ENCODE measurements at places on chromosomes 12 and 14.

- DNase-seq: no peak
These were observed 13.0 kb downstream of the ASPG start for GRCh38 chr14:104098272-104099095.

- peak; percentile 23 for DNase-seq
These were observed 502 bp downstream of the KIF26A start for GRCh38 chr14:104138718-104139459.

- DNase-seq: no peak
These were observed 762 bp downstream of the RABGGTA start for GRCh38 chr14:24270537-24271133.

GRCh38 chr12:94638521-94638920 is 11.8 kb downstream of the TMCC3 start:
- DNase-seq: no peak

GRCh38 chr12:11347810-11348209 is 37.6 kb upstream of the PRB4 start:
- no peak for DNase-seq

GRCh38 chr14:65168840-65169239 is 66.5 kb upstream of the MAX start:
- no peak for DNase-seq

DNA sequence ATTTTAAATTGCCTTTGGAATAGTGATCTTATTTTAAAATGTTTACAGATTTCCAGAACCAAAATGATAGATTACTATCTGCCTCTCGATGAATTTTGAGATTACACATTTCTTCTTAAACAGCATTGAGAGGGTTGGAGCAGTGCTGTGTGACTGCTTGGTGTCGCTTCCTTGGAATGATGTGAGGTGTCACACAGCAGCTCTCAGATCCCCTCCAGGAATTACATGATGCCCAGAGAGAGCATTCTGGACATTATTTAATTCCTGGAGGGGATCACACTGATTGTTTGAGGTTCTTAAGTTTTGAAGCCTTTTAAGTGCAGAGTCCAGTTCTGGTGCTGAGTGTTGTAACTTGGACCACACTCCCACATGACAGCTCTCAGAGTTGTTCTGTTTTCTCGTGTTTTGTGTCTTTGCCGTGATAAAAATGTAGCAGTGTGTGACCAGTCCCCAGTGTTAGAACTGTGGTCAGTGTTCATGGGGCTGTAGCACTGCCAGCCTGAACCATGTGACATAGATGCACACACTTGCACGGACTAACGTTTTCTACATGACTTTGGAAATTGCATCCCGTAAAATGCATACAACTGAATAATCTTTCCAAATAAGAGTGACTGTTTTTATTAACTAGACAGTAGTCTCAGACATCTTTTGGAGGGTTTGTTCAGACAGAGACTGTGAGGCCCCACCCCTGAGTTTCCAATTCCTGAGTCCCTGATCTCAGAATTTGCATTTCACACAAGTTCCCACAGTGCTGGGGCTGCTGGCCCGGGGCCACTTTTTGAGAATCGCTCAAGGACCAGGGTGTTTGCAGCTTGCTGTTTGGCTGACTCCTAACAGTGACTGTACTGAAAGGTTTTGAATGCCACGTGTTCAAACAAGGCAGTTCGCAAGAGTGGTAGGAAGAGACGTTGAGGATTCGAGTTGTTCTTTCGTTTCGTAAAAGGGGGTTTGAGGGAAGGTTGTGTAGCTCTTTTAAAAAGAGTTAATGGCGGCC is 26.0 kb downstream of the XRCC3 start:
- no peak for DNase-seq

DNA sequence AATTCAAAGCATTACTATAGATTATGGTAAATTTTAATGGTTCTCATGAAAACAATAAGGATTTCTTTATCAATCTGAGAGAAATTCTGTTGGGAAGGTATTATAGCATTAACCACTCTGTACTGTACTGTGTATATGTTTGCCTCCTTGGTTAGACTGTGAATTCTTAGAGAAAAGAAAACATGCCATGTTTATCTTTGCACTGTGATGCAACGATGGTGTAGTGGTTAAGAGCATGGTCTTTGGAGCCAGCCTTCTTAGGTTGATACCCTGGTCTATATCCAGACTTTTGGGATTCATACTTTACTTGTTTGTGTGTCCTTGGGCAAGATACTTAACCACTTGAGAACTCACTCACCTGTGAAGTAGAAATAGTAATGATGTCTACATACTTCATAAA is 32.2 kb upstream of the NUBPL start:
- no peak for DNase-seq

- DNase-seq: no peak
These were observed 22.8 kb upstream of the LALBA start for GRCh38 chr12:48592591-48593086.

GRCh38 chr14:76941946-76942805 is 86.3 kb downstream of the IRF2BPL start:
- no peak for DNase-seq

GRCh38 chr12:123532019-123532418 is 1.5 kb downstream of the RILPL1 start:
- DNase-seq: no peak

DNA sequence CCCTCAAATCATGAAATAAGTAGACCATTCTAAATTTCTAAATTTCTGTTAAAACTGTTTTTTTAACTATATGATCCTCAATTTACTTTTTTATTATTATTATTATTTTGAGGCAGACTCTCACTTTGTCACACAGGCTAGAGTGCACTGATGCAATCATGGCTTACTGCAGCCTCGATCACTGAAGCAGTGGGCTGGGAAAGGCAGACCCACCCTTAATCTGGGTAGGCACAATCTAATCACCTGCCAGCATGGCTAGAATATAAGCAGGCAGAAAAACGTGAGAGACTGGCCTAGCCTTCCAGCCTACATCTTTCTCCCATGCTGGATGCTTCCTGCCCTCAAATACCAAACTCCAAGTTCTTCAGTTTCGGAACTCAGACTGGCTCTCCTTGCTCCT is 2.3 kb downstream of the ERO1A start:
- DNase-seq: peak; percentile 27

GRCh38 chr12:2035431-2036055 is 17.2 kb upstream of the CACNA1C start:
- peak; percentile 24 for DNase-seq

- peak; percentile 79 for DNase-seq
These were observed 36.1 kb upstream of the ANKRD9 start for GRCh38 chr14:102545461-102546265.

GRCh38 chr14:69262516-69262915 is 2.6 kb downstream of the GALNT16 start:
- no peak for DNase-seq

- no peak for DNase-seq
These were observed 112.6 kb downstream of the ERC1 start for GRCh38 chr12:1103632-1104031.

DNA sequence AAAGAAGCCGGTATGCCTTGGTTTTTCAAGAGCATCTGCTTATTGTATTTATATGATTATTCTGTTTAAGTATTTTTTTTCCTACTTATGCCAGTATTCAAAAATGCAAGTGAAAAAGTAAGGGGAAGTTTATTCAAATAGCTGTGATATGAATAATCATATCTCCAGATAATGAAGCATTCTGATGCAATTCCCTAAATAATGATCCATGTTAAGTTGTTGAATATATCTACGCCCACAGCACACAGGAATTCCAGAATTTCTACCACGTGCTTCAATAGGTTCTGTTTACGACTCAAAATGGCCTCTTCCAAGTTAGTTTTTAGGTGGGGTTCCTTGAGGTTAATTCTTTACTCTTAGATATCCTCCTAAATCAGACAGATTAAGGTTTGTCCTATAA is 208.3 kb downstream of the NAV3 start:
- DNase-seq: no peak

DNA sequence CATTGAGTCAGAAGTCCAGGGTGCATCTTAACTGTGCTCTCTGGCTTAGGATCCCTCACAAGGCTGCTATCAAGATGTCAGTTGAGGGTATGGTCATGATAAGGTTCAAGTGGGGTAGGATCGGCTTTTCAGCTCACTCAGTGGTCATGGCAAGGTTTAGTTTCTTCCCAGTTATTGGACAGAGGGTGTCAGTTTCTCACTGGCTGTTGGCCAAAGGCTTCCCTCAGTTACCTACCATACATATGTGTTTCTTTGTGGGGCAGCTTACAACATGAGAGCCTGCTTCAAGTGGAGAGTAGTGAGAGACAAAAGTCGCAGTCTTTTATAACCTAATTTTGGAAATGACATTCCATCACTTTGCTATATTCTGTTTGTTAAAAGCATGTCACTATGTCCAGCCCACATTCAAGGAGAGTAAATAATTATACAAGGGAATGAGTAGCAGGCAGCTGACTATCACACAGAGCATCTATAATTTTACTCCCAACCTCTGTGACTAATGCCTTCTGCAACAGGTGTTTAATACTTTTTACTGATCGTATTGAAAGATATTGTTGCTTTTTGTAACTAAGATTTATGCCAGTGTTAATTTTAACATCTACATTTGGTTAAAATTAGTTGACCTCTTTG is 572.8 kb upstream of the FBXO33 start:
- DNase-seq: no peak

DNA sequence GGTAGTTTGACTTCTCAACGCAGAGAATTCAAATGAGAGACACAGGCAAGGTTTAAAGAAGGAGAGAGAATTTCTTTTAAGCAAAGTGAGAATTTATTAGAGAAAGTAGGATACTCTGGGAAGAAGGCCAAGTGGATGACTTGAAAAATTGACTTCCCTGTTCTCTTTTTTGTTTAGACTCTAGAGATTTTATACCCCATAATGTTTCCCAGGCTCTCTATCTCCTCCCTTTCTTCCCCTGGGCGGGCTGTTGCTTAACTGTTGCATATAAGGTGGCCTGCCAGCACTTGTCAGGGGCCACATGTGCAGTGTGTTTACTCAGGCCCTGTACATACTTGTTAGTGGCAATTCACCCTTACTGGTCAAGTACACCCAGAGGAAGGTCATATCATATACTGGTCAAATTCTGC is 403.7 kb downstream of the SLC6A15 start:
- DNase-seq: no peak

- peak; percentile 50 for DNase-seq
These were observed 2.0 kb upstream of the AP1G2 start for GRCh38 chr14:23569443-23570151.

- no peak for DNase-seq
These were observed 139.4 kb upstream of the FRMD6 start for GRCh38 chr14:51512316-51512715.

- DNase-seq: no peak
These were observed 5.7 kb downstream of the TTC6 start for GRCh38 chr14:37600880-37601741.

DNA sequence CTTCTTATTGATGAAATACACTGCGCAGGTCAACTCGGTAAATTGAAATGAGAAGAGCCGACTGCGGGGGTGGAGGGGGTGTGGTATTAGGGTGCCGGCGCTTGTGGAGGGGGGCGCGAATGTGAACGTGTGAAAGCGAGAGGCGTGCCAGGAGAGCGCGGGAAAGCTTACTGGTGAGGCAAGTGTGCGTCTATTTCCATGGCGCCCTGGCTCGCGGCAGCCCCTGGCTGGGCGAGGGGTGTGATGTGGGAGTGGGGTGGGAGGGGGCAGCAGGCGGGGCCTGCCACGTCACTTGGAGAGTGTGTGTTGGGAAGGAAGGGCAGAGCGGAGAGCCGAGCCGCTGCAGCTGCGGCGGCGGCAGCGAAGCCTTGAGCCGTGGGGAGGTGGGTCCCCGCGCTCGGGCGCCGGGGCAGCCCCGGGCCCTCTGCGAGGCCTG is 88.8 kb downstream of the GALNT8 start:
- peak; percentile 58 for DNase-seq

DNA sequence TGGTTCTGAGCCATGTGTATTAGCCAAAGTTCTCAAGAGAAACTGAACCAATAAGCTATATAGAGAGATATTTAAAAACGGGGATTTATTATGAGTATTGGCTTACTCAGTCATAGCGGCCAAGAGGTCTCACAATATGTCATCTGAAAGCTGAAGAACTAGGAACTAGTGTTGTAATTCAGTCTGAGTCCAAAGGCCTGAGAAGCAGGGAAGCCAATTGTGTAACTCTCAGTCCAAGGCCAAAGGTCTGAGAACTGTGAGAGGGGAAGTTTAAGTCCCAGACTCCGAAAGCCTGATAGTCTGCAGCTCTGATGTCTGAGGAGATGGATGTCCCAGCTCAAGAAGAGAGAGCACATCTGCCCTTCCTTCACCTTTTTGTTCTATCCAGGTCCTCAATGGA is 344.8 kb upstream of the USP15 start:
- no peak for DNase-seq

DNA sequence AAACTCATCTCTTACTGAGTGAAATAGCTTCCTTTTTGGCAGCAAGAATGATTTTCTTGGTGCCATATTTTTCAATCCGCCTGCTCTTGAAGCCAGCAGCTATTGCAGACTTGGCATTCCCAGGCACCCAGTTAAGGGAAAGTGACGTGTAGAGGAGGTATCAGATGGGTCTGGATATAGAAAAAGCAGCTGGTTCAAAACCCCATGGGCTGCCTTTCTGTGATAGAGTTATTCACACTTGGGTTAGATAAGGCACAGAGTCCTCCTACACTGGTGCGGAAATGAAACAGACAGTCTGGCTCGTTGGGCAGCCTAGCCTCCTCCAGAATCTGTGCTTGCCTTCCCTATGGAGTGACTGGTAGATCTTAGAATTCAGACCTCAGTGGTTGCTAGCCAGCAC is 62.2 kb downstream of the PTPN11 start:
- no peak for DNase-seq

DNA sequence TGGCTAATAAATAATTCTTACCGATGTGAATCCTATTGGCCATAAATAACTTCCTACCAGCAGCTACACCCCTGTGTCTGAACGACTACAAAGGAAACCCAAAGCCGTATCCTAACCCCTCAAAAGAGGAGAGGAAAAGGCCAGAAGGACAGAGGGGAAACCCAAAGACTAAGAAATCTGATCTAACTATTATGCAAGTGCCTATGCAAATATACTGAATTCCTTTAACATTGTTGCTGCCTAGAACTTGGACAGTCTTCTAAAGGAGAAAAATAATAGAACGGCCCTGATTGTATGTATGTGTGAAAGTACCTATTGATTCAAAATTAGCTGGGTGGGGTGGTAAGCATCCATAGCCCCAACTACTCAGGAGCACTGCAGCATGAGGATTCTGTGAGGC is 997 bp downstream of the PLEKHG7 start:
- DNase-seq: no peak

DNA sequence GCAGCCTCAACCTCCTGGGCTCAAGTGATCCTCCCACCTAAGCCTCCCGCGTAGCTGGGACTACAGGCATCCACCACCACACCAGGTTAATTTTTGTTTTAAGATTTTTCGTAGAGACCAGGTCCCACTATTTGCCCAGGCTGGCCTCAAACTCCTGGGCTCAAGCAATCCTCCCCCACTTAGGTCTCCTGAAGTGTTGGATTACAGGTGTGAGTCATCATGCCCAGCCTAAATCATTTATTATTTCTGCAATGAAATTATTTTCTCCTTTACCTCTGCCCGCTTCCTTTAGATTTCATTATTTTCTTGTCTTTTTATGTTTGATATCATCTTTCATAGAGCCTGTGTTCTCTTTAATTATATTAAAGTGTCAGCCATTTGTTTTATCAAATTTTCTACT is 165.2 kb upstream of the OTX2 start:
- DNase-seq: no peak

GRCh38 chr14:51701951-51702350 is 50.2 kb downstream of the FRMD6 start:
- DNase-seq: no peak

Data from WERI-Rb-1 (cell line).